ENCODE measurements at places on chromosomes 5 and 9. TPM values are rescaled to one million over a fixed set of nuclear protein-coding genes. Genes with fewer than 3 reads are reported as not detected.
A peak's percentile ranks its signal among the peaks of the same experiment; 100 is the strongest.

GRCh38 chr9:34490360-34490759 is 31.8 kb downstream of the DNAI1 start:
- DNase-seq, result no peak

NSUN2 gene
- total RNA-seq, result 76.1 TPM

- no peak for DNase-seq
These were observed 479.5 kb downstream of the SPATA31A7 start for GRCh38 chr9:61669352-61669751.

DNA sequence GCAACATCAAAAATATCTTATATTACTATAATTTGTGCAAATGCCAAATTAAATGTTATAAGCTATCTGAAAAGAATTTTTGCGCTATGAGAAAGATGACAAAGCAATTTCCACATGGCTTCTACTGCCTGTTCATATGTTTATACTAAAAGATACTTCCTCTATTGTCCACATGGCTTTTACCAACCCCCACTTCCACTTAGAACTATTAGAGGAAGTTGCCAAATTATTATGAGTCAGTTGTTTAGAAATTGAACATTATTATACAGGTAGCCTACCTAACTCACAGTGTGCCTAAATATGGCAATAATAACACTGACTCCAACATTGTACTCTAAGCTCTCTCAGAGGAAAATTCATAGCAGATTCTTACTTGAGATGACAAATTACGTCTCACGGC is 37.6 kb upstream of the SLC27A6 start:
- DNase-seq, result no peak

DNA sequence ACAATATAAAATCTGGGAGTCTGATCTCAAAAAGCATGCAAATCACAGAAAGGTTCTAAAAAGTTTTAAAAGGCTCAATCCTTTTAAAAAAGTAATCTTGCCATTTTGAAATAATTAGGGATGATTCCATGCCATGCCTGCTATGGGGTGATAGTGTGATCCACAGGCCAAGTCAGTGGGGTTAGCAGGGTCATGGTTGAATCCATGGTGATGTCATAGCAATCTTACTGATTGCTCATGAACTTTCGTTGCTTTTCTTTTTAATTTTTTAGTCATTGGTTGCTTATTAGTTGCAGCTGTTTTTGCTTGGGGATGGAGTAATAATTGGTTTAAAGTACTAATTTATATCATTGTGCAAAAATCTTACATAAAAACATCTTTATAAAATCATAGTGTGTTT is 485.0 kb downstream of the ENC1 start:
- no peak for DNase-seq

SLC36A2 gene
- total RNA-seq, result not detected

DNA sequence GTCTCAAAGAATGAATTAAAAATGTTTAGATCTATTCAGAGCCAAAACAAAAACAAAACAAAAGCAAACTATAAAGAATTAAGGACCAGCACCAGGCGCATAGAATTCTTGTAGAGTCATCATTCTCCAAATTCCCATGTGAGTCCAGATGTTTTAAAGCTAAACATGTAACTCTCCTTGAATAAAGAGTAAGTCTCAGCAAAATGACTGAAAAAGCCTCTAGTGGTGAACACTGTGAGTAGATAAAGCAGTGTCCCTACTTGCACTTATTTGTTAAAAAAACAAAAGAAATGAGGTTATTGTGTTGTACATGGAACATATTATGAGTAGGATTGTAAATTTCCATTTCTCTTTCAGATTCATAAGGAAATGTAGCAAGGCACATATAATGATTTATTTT is 44.0 kb downstream of the NNT start:
- no peak for DNase-seq

GAPVD1 gene
- total RNA-seq, result 54.6 TPM

DNA sequence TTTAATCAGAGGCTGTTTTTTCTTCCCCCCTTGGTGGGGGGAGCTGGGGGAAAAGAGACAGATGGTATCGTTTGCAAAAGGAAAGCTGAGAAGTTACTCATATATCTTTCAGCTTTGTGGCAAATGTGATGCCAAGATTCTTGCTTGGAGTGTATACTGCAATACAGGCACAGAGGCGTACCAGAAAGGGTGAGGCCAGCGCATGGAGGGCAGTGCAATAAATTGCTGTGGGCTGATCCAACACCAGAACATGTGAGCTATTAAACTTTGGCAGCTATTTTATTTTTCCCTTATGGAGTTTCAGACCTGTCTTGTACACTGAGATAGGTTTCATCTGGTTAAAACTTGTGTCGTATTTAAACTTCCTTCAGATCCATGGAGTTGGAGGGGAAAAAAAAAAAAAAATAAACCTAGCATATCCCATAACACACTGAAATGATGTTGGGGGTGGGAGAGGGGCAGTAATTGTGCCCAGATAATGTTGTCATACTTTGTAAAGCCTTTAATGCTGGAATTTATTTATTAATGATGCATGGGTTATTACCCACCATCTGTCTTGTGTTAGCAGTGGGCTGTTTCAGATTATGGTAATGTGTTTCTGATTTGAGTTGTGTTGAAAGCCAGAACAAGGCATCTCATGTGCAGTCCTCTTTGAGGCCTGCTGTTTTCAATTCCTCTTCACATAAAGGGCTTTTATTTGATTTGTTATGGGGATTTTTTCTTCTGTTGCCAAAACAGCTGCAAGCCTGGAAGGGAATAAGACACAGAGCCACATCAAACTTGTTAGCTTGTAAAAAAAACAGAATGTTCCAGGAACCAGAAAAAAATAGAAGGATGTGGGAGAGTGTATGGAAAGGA is 891.3 kb downstream of the TLE1 start:
- peak; percentile 59 for DNase-seq

DNA sequence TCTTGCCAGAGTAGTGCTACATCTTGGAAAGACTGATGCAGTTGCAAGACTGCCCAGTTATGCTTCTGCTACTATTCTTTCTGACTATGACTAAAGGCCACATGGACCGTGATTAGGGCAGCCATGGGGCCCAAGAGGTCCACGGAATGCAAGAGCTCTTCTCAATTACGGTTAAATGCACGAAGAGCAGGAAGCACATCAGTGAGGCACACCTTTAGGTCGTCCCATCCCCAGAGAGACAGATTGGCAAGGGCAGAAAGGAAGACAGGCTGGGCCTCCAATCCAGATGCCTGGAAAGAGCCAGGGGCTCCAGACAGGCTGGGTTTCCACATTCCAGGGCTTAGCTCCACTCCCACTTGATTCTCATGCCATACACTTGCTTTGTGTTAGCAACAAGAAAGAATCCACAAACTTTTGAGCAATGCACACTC is 132.3 kb upstream of the SLIT3 start:
- no peak for DNase-seq

- DNase-seq, result peak; percentile 54
These were observed 1.6 kb upstream of the SEMA6A start for GRCh38 chr5:116576053-116576713.

GRCh38 chr5:43000111-43000840 is 39.8 kb downstream of the ANXA2R start:
- DNase-seq, result no peak

- DNase-seq, result no peak
These were observed 44.4 kb downstream of the AK8 start for GRCh38 chr9:132833550-132834121.

- no peak for DNase-seq
These were observed 45.6 kb downstream of the USP20 start for GRCh38 chr9:129880654-129881546.

- peak; percentile 76 for DNase-seq
These were observed 73.6 kb upstream of the ZNF622 start for GRCh38 chr5:16539169-16539666.

SH3TC2 gene
- total RNA-seq, result 70.0 TPM

GRCh38 chr9:103991698-103992097 is 102.4 kb upstream of the SMC2 start:
- DNase-seq, result no peak

- no peak for DNase-seq
These were observed 7.5 kb downstream of the CTSL start for GRCh38 chr9:87733273-87734052.

ZDHHC21 gene
- total RNA-seq, result 21.7 TPM

PPIP5K2 gene
- 85.0 TPM for total RNA-seq

DNA sequence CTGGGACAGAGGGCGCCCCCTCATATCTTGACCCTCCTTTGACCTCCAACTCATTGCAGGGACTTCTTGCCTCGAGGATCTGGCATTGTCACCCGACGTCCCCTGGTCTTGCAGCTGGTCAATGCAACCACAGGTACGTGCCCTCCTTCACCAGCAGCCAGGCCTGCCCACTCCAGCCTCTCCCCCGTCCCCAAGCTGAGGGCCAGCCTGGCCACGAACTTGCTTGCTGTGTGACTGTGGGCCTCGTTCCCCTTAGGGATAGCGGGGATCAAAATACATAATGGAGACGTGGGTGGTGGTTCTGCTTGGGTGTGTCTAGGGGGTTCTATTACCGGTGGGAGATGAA is 15.0 kb downstream of the DNM1 start:
- DNase-seq, result no peak

DNA sequence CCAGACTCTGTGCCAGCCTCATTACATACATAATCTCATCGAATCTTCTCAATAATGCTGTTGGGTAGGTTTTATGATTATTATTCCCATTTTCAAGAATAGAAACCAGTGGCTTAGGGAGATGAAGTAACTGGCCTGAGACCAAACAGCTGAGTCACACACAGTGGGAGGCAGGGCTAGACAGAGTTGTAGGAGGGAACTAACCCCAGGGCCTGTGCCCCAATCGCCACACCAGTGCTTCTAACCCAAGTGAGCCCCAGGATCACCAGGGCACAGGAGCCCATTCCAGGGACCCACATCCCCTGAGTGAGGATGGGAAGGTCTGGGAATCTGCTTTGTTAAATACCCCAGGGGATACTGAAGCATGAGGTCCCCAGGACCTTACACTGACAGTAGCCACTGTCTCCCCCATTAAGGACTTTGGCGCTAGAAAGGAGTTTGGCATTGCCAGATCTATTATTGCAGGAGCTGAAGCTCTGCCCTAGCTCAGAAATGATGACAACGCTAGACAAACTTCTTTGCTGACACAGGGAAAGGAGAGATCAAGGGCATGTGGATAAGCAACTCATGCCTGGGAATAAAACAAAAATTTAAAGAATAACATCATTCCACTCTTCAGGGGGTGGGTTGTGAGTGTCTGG is 63.8 kb upstream of the PPARGC1B start:
- no peak for DNase-seq

LCN15 gene
- not detected for total RNA-seq

- no peak for DNase-seq
These were observed 636 bp upstream of the PWWP2A start for GRCh38 chr5:160119905-160120266.

PCA3 gene
- total RNA-seq, result not detected

GRCh38 chr5:174459071-174459702 is 265.2 kb upstream of the MSX2 start:
- peak; percentile 61 for DNase-seq

DNA sequence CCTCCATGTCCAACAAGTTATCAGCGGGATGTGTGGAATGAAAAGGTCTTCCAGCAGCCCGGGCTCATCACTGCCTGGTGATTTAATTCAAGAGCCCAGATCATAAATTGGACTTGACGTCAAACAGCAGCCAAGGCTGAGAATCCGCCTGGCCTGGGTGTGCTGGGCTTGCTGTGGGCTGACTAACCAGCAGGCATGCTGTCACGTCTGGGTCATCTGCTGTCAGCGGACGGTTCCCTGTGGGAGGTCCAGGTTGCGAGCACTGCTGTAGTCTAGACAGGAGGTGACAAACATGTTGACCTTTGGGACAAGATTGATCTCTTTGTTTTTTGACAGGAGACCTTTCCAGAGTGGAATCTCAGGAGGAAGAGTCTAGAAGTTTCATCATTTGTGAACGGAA is 289.7 kb downstream of the OSTF1 start:
- DNase-seq, result peak; percentile 56

DNA sequence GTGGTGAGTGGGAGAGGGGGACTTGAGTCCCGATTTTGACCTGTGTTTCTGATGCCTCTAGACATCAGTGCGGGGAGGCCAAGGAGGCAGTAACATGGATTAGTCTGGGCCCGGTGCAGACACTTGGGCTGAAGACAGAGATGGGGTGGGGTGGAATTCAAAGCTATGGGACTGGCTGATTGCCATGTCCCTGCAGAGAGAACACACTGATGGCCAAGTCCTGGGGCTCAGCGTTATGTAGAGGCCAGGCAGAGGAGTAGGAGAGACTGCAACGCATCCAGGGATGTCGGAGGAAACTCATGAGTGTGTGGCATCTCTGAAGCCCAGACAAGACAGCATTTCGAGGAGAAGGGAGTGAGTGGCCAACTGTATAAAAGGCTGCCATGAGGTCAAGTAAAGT is 30.1 kb downstream of the PSD2 start:
- no peak for DNase-seq

GRCh38 chr5:32311404-32312196 is 1.1 kb downstream of the MTMR12 start:
- no peak for DNase-seq

GRCh38 chr9:69806627-69807026 is 14.0 kb upstream of the CFAP95 start:
- no peak for DNase-seq

DNA sequence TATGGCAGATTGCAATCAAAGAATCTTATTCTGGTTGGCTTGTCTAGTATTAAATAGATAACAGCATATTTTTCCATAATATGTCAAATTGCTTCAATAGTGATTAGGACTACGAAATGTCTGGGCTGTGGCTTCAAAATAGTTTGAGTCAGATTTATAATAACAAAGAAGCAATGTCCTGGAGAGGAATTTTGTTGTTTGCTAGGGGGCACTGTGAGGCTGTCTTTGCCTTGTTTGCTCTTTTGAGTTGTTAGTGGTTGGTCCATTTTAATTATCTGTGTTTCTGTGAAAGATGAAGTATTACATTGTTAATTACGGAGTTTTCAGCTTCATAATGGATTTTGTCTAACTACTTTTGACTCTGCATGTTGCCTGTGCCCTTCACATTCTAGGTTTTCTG is 713.6 kb downstream of the TLE4 start:
- no peak for DNase-seq

LIX1 gene
- not detected for total RNA-seq

DAPK1 gene
- 100 TPM for total RNA-seq

- no peak for DNase-seq
These were observed 78.9 kb downstream of the SEMA4D start for GRCh38 chr9:89418882-89419640.

- no peak for DNase-seq
These were observed 285.5 kb upstream of the VLDLR start for GRCh38 chr9:2336055-2336454.

GRCh38 chr9:131262327-131263032 is 13.8 kb downstream of the FAM78A start:
- no peak for DNase-seq

- DNase-seq, result no peak
These were observed 28.2 kb upstream of the CPLX2 start for GRCh38 chr5:175842951-175843793.
